ENCODE measurements at places on chromosomes 16 and 17. TPM values are rescaled to one million over a fixed set of nuclear protein-coding genes. Genes with fewer than 3 reads are reported as not detected.

DNA sequence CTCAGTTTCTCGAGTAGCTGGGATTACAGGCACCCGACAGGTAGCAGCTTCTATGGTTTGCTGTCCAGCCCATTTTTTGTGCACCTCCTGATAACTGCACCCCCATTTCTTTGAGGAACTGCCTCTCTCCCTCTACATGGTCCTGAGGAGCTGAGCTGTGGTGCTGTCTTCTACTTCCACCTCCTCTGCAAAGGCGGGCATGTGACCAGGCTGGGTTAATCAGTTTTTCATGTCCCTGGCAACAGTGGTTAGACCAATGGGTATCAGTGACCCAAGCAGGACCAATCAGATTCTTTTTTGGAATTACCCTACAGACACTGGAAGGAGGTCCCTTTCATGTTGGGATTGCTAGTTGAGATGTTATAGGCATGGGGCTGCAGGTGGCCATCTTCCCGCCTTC lies 41.3 kb downstream of the TBX21 start:
- H3K27me3 ChIP-seq, result no peaks in the 10 kb centered on the region
- DNase-seq, result no peak
- H3K4me1 ChIP-seq, result no peaks in the 10 kb centered on the region
- no peaks in the 10 kb centered on the region for H3K36me3 ChIP-seq
- no peak overlapping the region for H3K27ac ChIP-seq
- no peak overlapping the region for H3K4me3 ChIP-seq

DNA sequence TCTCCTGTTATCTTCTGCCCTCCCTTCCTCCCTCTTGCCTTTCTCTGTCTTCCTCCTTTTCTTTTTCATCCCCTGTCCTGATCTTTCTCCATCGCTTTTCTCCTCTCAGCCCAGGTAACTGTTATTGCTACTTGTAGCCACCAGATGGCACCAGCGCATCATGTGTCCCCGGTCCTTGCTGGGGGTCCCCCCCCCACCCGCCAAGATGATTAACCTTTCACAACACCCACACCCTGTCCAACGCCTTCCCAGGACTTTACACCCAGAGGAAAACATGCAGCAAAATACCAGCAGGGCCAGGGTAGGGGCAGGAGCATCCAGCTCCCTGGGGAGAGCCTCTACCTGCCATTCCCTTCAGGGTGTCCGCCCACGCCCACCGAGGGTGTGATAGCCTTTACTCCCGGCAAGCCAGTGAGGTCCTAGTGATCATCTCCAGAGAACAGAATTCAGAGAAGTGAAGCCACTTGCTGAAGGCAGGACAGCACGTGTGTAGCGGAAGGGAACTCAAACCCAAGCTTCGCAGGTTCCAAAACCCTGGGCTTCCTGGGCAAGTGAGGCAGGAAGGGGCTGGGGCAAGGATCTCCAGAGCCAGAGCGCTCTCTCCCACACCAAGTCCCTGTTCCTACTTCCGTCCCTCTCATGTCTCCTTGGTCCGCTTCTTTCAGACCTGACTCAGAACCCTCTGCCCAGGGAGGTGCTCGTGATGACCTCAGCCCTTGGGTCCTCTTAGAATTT lies 13.4 kb upstream of the TAC4 start:
- peaks cover 8% of the 10 kb centered on the region for H3K4me1 ChIP-seq
- H3K27me3 ChIP-seq, result peaks cover 4% of the 10 kb centered on the region
- H3K36me3 ChIP-seq, result no peaks in the 10 kb centered on the region
- H3K27ac ChIP-seq, result no peak overlapping the region
- DNase-seq, result no peak
- no peak overlapping the region for H3K4me3 ChIP-seq

- peaks cover 11% of the 10 kb centered on the region for H3K36me3 ChIP-seq
- DNase-seq, result no peak
- no peak overlapping the region for H3K4me3 ChIP-seq
- no peak overlapping the region for H3K27ac ChIP-seq
- peaks cover 50% of the 10 kb centered on the region for H3K4me1 ChIP-seq
Measured at GRCh38 chr17:42560246-42560645, 1.7 kb upstream of the COASY start.

- no peak overlapping the region for H3K4me3 ChIP-seq
- H3K36me3 ChIP-seq, result no peaks in the 10 kb centered on the region
- peak overlapping the region; percentile 41 for H3K27ac ChIP-seq
- no peaks in the 10 kb centered on the region for H3K27me3 ChIP-seq
- DNase-seq, result no peak
- H3K4me1 ChIP-seq, result peaks cover 35% of the 10 kb centered on the region
Measured at GRCh38 chr17:27466743-27467375, 10.6 kb downstream of the KSR1 start.

- H3K4me3 ChIP-seq, result peak overlapping the region; percentile 40
- no peaks in the 10 kb centered on the region for H3K36me3 ChIP-seq
- peak overlapping the region; percentile 62 for H3K27ac ChIP-seq
- DNase-seq, result peak; percentile 30
Measured at GRCh38 chr17:35345926-35346771, 27.3 kb downstream of the SLFN11 start.

- H3K27ac ChIP-seq, result no peak overlapping the region
- H3K4me3 ChIP-seq, result no peak overlapping the region
- peaks cover 10% of the 10 kb centered on the region for H3K4me1 ChIP-seq
- no peak for DNase-seq
- H3K36me3 ChIP-seq, result no peaks in the 10 kb centered on the region
Measured at GRCh38 chr17:77618173-77618572, 340.3 kb upstream of the TNRC6C start.

DNA sequence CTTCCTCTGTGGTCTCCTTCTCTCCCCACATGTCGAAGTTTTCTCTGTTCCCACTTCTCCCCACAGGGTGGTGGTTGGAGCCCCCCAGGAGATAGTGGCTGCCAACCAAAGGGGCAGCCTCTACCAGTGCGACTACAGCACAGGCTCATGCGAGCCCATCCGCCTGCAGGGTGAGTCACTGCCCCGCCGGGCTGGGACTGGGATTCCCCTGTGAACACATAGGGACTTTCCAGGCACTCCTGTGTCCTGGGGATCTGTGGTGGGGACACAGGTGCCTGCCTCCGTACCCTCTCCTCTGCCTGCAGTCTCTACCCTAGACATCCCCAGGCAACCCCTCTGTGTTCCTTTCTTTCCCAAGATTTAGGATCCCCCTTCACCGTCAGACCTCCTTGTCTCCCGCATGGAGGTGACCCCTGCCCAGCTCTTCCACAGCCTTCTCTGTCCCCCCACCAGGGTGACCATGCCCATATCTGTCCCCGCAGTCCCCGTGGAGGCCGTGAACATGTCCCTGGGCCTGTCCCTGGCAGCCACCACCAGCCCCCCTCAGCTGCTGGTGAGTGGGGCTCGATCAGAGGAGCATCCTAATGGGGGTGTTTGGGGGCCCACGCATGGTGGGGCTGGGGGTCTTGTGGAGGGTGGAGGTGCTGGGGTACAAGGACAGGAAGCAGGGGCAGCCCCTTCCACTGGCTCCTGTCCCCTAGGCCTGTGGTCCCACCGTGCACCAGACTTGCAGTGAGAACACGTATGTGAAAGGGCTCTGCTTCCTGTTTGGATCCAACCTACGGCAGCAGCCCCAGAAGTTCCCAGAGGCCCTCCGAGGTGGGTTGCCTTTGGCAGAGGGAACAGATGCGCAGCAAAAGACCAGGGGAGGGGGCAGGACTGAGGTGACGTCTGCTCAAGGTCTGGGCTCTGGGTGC lies 5.8 kb downstream of the ITGAM start:
- peaks cover 38% of the 10 kb centered on the region for H3K27me3 ChIP-seq
- no peaks in the 10 kb centered on the region for H3K36me3 ChIP-seq
- no peaks in the 10 kb centered on the region for H3K4me1 ChIP-seq
- H3K4me3 ChIP-seq, result no peak overlapping the region
- DNase-seq, result peak; percentile 30
- H3K27ac ChIP-seq, result no peak overlapping the region

DNA sequence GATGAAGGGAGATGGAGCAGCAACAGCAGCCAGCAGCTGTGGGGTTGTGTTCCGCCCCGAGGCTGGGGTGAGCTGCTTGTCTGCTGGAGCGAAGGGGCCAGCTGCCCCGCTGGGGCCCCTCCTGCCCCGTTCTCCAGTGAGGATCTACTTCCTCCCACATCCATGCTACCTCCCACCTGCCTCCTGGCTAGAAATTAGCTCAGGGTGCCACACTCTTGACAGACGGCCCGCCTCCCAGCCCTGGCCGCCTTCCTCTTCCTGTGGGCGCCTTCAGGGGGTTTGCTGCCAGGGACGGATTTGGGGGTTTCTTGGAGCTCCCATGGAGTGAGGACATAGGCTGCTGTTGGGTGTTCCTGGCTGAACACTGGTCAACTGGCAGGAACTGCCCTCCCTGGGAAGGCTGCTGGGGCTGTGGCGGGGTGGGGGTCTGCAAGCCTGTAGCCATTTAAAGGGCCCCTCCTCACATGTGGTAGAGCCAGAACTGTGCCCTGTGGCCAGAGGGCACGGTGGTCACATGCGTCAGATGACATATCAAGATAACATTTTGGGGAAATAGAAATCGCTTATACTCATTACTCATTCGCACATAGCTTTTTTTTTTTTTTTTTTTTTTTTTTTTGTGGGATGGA lies 13.1 kb downstream of the TBC1D24 start:
- H3K27ac ChIP-seq, result no peak overlapping the region
- DNase-seq, result no peak
- H3K4me1 ChIP-seq, result peaks cover 17% of the 10 kb centered on the region
- H3K36me3 ChIP-seq, result peaks cover 8% of the 10 kb centered on the region

DNA sequence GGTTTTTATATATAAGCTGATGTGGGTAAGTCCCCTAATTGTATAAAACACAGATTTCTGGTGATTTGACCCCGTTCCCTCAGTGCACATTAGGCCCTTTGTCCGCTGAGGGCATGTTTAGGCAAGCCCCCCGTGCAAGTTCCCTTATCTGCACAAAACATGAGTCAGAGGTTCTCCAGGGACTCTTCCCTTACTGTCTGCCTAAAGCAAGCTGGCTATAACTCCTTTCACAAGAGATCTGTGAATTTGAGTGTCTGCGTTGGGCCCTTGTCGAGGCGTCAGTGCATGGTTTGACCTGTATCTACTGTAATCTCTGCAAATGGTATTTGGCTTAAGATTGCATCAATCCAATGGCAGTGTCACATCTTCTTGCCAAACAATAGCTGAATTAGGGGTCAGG lies 712.8 kb downstream of the CDH8 start:
- no peaks in the 10 kb centered on the region for H3K27me3 ChIP-seq
- no peak overlapping the region for H3K27ac ChIP-seq
- no peaks in the 10 kb centered on the region for H3K4me1 ChIP-seq
- H3K4me3 ChIP-seq, result no peak overlapping the region

GRCh38 chr16:57541754-57542435 lies 548 bp upstream of the ADGRG5 start:
- H3K4me1 ChIP-seq, result peaks cover 11% of the 10 kb centered on the region
- H3K36me3 ChIP-seq, result no peaks in the 10 kb centered on the region
- no peak for DNase-seq

DNA sequence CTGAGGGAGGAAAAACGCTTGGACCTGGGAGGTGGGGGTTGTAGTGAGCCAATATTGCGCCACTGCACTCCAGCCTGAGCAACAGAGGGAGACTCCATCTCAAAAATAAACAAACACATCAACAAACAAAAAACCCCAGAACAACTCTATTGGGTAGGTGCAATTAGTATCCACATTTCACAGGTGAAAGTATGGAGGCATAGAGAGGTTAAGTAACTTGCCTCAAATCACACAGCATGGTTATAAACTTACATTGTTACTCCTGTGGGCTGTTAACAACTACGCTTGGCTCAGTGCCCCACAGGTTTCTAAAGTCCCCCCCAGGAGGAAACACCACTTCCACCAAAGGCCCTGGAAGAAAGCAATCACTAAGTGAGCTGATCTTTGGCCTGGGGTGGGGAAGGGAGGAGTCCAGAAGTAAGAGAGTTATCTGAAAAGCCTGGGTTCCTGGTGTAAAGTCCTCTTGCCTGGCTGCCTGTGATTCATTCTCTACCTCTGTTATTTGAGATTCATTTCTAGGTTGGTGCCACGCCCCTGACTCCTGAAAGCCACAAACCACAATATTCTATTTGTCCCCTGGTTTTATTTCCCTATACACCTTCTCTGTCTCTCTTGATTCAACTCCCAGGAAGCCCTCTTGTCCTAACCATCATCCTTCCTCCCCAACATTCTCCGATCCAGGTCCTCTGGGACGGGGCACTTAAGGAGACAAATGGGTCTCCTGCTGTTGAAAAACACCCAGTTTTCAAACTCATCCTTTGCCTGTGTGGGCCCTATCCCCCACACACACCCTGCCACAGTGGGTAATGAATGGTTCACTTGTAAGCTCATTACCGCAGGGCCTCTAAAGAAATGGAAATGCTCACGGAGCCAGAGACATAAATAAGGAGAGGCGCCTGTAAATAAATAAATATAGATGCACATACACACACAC lies 195.4 kb downstream of the XYLT1 start:
- H3K27me3 ChIP-seq, result no peaks in the 10 kb centered on the region
- no peaks in the 10 kb centered on the region for H3K36me3 ChIP-seq
- H3K4me3 ChIP-seq, result no peak overlapping the region
- DNase-seq, result peak; percentile 94
- H3K27ac ChIP-seq, result peak overlapping the region; percentile 75

- DNase-seq, result no peak
- no peaks in the 10 kb centered on the region for H3K36me3 ChIP-seq
- H3K4me3 ChIP-seq, result no peak overlapping the region
- peak overlapping the region; percentile 15 for H3K27ac ChIP-seq
- H3K4me1 ChIP-seq, result peaks cover 72% of the 10 kb centered on the region
Measured at GRCh38 chr16:1174477-1175357, 21.8 kb downstream of the CACNA1H start.

DNA sequence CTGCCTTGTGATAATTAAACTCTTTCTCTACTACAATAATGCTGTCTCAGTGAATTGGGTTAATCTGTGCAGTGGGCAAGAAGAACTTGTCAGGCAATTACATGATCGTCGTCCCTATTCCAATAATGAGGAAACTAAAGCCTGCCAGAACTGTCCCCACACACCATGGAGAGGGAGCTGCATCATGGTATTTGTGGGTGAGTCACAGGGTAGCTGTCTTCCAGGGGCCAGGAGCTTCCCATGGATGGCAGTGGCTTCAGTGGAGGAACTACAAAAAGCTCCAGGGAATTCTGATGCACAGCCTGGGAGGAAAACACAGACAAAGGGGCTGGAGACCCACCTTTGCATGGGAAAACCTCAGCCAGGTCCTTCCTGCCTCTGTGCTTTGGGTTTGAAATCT lies 83.3 kb upstream of the C16orf82 start:
- H3K27ac ChIP-seq, result no peak overlapping the region
- no peak for DNase-seq
- no peaks in the 10 kb centered on the region for H3K27me3 ChIP-seq
- no peaks in the 10 kb centered on the region for H3K36me3 ChIP-seq

- H3K36me3 ChIP-seq, result no peaks in the 10 kb centered on the region
- H3K4me1 ChIP-seq, result peaks cover 12% of the 10 kb centered on the region
- H3K27ac ChIP-seq, result no peak overlapping the region
- H3K4me3 ChIP-seq, result no peak overlapping the region
- DNase-seq, result peak; percentile 23
- H3K27me3 ChIP-seq, result no peaks in the 10 kb centered on the region
Measured at GRCh38 chr16:66490774-66491715, 58.9 kb downstream of the TK2 start.

- H3K4me3 ChIP-seq, result no peak overlapping the region
- no peak overlapping the region for H3K27ac ChIP-seq
- H3K4me1 ChIP-seq, result no peaks in the 10 kb centered on the region
- no peaks in the 10 kb centered on the region for H3K36me3 ChIP-seq
- no peaks in the 10 kb centered on the region for H3K27me3 ChIP-seq
Measured at GRCh38 chr17:63515426-63515825, 7.7 kb upstream of the KCNH6 start.

- peak; percentile 58 for DNase-seq
- H3K27ac ChIP-seq, result peak overlapping the region; percentile 81
- peak overlapping the region; percentile 63 for H3K4me3 ChIP-seq
- no peaks in the 10 kb centered on the region for H3K27me3 ChIP-seq
Measured at GRCh38 chr16:67537270-67537635, 8.6 kb downstream of the RIPOR1 start.

Gene TBC1D3C
- total RNA-seq, result not detected

Gene SPATA32
- not detected for total RNA-seq

Gene HIRIP3
- 5.0 TPM for total RNA-seq

Gene RUNDC1
- 14.7 TPM for total RNA-seq

Gene YPEL2
- total RNA-seq, result 22.2 TPM

Gene KRT27
- total RNA-seq, result not detected

Gene TP53TG3F
- not detected for total RNA-seq
